ENCODE measurements at places on chromosomes 6 and 20.

- DNase-seq = no peak
Observed at GRCh38 chr6:133681891-133682290, 207.0 kb upstream of the TCF21 start.

DNA sequence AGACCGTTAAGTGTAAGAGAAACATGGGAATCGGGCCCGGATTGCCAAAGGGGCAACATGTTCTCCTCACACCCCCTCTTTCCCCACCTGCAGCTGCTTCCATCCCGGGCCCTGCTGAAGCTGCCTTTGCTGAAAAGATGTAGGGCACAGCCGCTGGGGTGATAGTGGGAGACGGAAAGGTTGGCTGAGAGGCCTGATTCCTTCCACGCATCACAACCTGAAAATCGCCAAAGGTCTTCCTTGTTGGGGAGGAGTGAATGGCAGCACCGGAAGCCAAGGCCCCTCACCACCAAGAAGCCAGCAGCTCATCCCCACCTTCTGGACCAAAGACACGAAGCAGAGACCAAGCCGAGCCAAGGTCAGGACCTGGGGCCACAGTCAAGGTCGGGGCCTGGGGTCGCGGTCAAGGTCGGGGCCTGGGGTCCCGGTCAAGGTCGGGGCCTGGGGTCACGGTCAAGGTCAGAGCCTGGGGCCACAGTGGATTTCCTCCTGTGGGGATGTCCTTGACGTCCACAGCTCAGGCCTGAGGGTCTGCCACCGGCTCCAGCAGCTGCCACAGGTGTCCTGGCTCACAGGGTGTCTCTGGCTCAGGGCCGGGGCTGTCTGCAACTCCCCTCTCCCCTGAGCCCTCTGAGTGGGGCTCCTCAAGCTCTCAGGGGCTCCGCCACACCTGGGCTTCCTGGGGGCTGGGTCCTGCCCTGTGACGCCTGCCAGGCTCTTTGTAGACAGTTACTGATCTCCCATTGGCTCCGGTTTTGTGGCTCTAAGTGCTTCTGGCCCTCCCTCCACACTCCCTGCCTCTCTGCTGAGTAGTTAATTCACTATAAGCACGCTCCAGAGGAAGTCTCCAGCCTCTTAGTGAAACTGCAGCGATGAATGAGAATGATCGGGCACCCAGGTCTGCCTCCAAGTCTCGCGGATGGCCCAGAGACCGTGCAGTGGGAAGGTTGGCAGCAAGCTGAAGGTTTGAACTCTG, 5.5 kb upstream of the CHRNA4 start:
- no peak for DNase-seq

GRCh38 chr6:37354526-37355384, 972 bp downstream of the RNF8 start:
- DNase-seq = no peak

DNA sequence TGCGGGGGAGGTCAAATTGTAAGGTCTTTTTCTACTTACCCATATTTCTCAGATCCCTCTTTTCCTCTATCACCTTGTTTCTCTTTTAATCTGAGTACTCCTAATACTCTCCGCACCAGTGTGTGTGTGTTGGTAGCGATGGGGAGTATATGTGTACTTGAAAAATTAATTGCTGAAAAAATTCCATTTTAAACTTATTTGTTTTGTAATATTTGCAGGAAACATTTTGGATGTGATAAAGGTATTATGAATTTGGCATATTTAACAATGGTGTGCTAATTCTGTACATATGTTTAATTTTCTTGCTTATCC, 48.1 kb upstream of the MLIP start:
- no peak for DNase-seq

DNA sequence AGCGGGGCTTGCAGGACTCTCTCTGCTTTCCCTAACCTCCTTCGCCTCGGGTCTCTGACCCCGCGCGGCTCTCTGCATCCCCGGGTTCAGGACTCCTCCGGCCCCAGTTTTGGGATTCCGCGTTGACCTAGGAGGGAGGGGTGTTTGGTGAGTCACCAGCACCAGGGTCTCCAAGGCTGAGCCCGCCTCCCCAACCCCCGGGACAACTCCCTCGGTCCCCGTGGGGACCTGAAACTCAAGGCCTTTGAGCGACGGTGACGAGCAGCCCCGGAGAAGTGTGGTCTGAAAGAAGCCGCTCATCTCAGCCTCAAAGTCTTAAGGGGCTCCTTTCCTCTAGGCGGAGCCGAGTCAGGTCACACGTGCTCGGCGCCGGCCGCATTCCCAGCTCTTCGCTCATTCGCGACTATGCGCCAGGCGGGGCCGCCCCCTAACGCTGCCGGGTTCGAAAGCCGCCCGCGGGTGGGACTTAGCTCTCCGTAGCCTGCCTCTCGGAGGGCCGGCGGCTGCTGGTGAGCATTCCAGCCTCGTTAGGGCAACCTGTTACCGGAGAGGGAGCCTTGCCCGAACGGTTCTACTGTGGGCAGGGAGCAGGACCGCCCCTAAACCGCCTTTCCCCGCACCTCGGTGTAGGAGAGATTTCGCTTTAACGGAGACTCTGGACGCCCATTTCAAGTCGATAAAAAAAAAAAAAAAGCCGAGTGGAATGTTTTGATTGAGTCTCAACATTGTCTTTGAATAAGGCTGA, 3.0 kb upstream of the PRDM13 start:
- DNase-seq = no peak

- DNase-seq = no peak
Observed at GRCh38 chr20:62238569-62239277, 402 bp downstream of the OSBPL2 start.

DNA sequence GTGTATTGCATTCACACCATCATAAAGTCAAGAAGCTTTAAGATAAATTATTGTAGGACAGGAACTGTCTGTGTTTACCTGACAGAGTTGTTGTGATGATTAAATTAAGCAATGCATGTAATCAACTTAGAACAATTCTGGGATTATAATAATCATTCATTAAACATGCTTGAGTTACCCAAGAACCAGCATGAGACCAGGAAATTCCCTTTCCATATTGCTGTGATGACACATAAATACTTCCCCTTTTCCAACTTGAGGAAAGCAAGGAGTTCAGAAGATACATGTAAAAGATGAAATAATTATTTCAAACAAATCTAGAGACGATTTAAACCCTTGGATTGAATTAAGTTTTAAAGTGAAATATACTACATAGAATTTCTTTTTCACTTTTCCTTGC, 404.4 kb downstream of the GJA1 start:
- DNase-seq = no peak

DNA sequence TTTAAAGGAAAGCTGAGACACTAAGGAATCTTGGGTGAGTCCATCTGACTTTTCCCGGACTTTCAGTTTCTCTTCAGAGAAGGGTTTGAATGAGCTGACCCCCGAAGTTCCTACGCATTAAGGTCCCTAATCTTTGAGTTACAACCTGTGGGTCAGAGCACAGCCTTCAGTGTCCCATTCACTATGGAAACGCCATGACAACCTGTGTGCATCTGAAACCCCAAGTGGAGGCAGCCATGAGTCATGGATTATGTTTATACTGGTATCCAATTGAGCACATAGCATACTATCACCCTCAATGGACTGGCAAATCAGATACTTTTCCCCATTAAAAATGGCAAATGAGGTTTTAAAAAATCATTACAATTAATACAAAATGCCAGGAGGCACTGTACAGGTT, 11.4 kb downstream of the MYLK4 start:
- DNase-seq = no peak

GRCh38 chr6:143264986-143265764, 185.3 kb downstream of the ADAT2 start:
- no peak for DNase-seq

DNA sequence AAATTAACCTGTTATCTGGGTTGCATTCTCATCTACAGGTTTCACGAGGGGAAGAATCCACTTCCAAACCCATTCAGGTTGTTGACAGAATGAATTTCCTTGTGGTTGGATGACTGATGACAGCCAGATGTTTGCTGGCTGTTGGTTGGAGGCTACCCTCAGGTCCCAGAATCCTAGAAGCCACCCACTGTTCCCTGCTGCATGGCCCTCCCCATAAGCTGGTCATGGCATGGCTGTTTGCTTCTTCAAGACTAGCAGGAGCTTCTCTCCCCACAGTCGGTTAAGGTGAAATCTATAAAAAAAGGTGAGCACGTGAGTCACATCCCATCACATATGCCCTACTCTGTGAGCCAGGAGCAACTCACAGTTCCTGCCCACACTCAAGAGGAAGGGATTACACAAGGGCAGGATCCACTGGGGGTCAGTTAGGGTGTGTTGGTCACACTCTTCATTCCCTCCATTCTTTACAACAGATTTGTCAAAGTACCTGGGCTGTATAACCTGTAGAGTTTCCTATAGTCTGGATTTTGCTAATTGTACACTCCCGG, 19.5 kb upstream of the RPS10 start:
- no peak for DNase-seq

DNA sequence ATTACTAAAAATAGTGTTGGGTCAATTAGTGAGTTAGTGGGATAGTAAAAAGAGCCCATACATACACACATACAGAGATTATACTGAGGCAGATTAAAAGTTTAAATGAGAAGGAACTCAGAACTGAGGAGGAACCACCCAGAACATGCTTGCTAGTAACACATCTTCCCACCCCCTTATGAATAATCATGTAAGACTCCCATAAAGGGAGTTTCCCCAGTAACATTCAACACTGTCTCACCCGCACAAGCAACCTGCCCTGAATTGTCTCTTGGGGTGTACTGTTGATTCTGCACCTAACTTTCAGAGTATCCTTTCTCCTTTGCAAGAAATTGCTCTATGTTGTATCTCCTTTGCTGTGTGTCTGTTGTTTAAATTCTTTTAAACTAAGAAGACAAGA, 11.1 kb upstream of the HLA-DQB2 start:
- DNase-seq = no peak

DNA sequence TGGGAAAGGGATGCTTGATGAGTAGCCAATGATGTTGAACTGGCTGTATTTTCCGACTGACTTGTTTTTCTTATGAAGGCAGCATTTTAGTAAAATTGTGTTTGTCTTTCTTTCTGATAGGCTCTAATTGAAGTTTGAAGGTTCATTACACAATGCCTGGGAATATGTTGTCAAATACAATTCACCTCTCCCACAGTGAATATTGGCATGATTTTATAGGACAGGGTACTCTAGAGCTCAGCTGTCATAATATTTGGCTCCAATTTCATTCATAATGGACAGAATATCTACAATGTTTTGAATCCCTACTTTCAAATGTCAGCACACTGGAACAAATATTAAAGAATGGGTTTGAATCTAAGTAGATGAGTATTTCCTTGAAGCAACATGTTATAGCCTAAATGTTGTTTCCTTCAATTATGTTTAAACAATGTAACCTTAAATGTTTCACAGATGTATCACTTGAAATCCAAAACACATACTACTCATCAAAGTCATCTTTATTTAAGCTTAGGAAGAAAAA, 81.4 kb downstream of the LAMA2 start:
- DNase-seq = no peak

- DNase-seq = no peak
Observed at GRCh38 chr6:154143753-154144152, 104.7 kb downstream of the OPRM1 start.

- DNase-seq = no peak
Observed at GRCh38 chr6:158068156-158068892, 86.7 kb downstream of the SYNJ2 start.

- no peak for DNase-seq
Observed at GRCh38 chr6:134267917-134268361, 50.0 kb downstream of the SGK1 start.

DNA sequence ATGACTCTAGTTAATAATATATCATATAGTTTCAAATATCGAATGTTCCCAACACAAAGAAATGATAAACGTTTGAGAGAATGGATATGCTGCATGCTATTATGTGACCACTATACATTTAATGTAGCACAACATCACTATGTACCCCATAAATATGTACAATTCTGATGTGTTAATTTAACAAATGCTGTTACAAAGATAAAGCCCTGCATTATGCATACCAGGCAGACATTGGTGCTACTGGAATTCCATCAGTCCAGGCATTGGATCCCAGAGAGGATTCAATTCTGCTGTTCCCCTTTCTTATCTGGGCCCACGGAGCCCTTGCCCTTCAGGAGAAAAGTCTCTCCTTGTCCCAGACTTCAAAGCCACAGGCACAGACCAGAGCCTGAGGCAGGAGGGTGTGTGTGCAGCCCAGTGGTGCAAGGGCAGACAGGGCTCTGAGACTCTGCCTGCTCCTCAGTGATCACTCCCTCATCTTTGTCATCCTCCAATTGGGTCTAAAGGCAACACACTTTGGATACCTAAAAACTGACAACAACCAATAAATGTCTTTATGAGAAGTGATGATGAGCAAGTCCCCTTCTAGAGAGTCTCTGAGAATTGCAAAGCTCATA, 45.2 kb downstream of the PSMG4 start:
- DNase-seq = no peak

- DNase-seq = no peak
Observed at GRCh38 chr20:11411765-11412164, 505.9 kb upstream of the BTBD3 start.

GRCh38 chr20:3318226-3318884, 79.4 kb upstream of the SLC4A11 start:
- DNase-seq = no peak

DNA sequence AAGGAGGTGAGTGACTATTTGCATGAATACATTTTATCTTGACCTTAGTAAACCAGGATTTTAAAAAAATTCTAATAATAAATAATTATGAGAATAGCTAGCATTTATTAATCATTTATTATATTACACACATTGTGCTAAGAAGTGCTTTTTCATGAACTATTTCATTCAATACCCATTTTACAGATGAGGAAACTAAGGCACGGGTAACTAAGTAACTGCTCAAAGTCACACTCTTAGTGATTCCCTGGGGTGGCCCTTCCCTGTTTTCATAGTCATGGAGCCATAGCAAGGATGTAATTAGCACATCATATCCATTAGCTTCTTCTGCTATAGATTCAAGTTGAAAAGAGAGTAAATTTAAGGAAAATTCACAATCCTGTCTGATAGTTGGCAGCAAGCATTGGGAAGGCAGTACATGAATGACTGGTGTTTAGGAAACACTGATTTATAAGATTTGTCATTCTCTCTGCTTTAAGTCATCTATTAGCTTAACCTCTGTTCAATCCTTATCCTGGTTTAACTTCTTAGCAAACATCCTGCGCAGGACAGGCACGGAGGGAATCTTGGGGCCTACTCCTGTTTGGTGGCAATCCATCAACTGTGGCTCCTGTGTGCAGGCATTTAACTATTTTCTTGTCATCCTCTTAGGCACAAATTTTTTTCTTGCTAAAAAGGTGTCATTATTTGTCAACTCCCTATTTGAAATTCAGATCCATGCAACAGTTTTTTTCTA, 68.3 kb downstream of the RIN2 start:
- DNase-seq = no peak

DNA sequence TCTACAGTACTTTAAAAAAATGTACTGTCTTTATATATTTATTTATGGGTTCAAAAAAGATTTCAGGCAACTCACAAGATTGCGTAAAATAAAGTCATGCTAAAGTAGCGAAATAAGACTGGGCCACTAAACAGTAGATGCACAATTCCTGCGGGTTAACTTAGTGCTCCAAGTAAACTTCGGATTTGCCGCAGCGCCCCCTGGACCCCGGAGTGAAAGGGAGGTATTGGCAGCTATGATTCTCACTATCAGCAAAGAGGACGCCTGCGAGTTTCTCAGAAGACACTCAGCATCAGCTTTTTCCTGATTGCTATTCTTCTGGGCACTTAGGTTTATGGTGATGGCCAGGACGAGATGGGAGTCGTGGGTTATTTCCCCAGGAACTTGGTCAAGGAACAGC, 1.4 kb downstream of the OTOR start:
- no peak for DNase-seq

- DNase-seq = no peak
Observed at GRCh38 chr6:3138341-3138740, 19.0 kb downstream of the TUBB2A start.
